ENCODE measurements at places on chromosomes 5 and 9.

DNA sequence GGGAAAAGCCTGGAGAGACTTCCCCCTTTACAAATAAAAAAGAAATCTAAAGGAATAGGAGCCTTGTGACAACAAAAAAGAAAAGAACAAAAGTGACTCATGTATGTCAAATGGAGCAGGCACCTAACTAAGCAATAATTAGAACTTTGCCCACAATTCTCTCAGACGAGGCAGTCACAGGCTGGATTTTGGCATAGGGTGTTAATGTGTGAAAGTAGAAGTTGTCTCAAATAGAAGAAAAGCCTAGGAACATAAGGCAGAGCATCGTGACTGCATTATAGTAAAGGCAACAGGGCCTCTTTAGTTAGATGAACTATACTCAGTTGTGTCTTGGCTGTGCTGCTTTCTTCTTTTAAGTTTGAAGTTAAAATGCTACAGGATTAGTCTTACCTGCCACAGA lies 219.9 kb upstream of the TMEM161B start:
- DNase-seq, result no peak

DNA sequence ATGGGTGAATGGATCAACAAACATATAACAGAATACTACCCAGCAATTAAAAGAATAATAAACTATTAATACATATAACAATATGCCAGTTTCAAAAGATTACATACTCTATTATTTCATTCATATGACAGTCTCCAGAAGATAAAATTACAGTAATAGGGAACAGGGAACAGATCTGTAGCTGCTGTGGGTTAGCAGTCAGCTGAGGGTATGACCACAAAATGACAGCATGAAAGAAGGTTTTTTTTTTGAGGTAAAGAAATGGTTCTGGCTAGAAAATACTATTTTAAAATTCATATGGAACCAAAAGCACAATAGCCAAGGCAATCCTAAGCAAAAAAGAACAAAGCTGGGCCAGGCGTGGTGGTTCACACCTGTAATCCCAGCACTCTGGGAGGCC lies 73.0 kb upstream of the NR5A1 start:
- no peak for DNase-seq

DNA sequence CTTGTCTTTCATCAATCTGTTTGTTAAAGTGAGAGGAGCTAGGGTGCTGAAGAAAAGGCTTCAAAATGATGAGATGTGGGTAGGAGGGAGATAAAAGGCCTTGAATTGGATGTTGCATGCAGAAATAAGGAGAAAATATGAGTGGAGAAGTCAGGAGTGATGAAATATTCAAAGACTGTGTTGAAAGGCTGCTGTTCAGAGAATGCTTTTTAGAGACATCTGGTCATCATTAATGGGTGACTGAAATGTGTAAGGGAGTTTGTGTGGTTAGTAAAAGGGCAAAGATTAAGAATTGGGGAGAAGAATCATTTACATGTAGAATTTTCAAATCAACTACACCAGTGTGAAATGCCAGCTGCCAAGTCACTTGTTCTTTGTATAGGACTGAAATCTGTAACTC lies 383.9 kb downstream of the MAT2B start:
- no peak for DNase-seq

- DNase-seq, result no peak
These were observed 26.4 kb upstream of the CMYA5 start for GRCh38 chr5:79663212-79663611.

- no peak for DNase-seq
These were observed 96.9 kb downstream of the MED27 start for GRCh38 chr9:131982671-131983239.

- DNase-seq, result no peak
These were observed 59.0 kb downstream of the STARD4 start for GRCh38 chr5:111453295-111453694.

GRCh38 chr9:70448919-70449318 lies 34.5 kb upstream of the KLF9 start:
- no peak for DNase-seq

- DNase-seq, result no peak
These were observed 70.8 kb upstream of the UNC5A start for GRCh38 chr5:176739461-176740051.

DNA sequence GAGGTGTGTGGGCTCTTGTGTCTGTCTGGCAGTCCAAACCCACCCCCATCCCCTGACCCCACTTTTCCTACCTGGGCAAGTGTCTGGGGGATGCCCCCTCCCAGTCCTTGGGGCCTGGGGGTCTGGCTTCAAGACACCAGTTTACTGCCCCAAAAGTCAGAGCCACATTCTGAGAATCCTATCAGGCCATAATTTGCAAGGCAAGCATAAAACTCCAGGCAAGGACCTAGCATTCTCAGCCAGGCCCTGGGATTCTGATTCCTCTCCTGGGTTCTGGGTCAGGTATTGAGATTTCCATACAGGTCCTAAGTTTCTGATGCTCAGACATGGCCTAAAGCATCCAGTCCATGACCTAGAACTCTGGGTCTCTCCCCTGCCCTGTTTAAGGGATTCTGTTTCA lies 33.3 kb downstream of the CXXC5 start:
- no peak for DNase-seq

GRCh38 chr5:105903069-105903468 lies 1767.7 kb downstream of the EFNA5 start:
- DNase-seq, result no peak

GRCh38 chr5:5480481-5481111 lies 58.1 kb downstream of the ICE1 start:
- DNase-seq, result peak; percentile 55

DNA sequence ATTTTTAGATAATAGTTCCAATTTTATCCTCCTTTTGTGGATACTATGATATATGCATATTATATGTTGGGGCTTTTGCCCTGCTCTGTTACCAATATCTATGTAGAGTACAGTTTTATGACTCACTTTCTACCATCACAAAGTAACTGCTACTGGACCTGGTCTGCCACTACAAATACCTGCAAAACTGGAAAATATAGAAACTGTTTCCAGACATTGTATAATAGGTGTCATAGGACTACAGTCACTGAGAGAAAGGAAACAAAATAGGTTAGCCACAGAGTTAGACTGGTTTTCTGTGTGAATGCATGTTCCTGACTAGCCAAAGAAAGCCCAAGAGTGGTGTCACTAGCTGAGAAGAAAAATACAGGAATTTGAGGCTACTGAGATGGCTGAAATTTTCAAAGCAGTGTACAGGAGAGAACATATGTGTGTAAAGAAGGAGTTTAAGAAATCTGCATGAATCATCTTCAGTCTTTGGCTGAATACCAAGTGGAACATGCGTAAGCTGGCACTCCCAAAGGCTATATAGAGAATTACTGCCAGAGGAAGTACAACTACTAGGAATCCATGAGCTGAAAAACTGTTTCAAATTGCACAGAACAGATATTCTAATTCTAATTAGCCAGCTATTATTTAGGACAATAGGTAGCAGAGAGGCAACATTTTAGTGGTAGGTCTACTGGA lies 29.0 kb upstream of the FAM174A start:
- no peak for DNase-seq

DNA sequence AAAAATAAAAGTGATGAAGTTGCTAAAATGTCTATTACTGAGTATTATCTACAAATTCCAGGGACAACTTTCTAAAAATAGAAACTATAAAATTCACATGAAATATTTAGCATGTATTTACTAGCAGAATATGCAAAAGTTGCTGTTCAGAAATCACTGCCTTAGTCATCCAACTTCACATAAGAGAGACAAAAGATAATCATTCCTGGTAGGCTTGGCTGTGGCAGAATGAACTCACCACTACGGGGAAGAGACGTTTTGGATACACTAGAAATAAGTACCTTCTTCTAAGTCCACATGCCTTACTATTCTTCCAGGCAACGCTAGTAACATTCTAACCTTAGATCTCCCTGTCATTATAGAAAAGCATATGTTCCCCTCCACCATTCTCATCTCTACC lies 272.2 kb downstream of the BNC2 start:
- no peak for DNase-seq

DNA sequence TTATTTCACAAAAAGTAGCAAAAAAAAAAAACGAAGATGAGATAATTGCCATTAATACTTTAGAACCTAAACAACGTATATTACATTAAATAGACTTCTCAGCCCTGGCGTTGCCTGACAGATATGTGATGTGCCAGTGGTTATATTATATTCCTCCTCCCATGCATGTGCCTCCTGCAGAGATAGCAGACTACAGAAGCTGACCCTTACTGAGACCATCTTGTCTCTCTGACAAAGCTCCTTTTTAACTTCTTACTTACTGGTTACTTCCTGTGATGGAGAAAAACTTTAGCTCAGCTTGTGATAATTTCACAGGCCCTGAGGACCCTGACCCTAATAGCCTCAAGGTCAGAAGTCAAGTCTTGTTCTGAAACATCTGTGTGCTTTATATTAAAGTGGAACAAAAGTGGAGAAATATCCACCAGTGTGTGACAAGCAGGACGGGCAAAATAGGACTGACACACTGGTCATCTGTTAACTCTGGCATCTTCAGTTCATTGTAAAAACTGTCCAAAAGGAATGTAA lies 80.6 kb upstream of the POU5F2 start:
- DNase-seq, result no peak

DNA sequence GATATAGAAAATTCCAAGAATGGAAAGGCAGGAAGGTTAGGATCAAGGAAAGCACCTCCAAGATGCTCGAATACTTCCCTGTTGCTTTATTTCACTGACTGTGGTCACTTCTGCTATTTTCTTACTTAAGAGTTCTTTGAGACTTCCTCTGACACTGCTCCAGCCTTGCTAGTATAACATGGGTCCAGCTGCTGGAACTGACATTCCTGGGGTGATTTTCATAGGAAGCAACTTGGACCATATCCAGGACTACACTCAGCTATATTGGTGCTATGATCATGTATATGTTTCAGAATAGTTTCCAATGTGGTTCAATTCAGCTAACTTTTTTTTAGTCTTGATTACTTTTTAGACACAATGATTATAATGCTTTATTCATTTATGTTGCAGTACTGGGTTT lies 81.6 kb upstream of the CKMT2 start:
- DNase-seq, result no peak
